ENCODE measurements at places on chromosomes 3 and 15.

- no peak for DNase-seq
Observed at GRCh38 chr3:189771842-189772450, 140.8 kb downstream of the TP63 start.

- no peak for DNase-seq
Observed at GRCh38 chr15:44810237-44810636, 73.9 kb downstream of the TRIM69 start.

DNA sequence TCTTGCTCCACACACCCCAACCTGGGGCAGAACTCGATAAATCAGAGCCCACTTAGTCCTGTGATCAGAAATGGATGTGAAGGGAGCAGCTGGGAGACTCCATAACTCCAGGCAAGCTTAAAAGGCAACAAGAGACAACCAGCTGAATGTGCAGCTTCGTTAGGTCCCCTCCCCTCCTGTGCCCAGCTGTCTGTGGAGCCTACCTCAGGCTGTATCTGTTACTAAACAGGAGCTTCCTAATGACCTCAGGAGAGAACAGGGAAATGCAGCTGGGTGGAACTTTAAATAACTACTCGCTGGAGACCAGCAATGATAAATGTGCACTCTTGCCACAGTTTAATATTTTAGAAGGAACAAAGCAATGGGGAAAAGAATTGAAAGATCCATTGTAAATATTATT is 25.9 kb downstream of the SLC9A9 start:
- no peak for DNase-seq

DNA sequence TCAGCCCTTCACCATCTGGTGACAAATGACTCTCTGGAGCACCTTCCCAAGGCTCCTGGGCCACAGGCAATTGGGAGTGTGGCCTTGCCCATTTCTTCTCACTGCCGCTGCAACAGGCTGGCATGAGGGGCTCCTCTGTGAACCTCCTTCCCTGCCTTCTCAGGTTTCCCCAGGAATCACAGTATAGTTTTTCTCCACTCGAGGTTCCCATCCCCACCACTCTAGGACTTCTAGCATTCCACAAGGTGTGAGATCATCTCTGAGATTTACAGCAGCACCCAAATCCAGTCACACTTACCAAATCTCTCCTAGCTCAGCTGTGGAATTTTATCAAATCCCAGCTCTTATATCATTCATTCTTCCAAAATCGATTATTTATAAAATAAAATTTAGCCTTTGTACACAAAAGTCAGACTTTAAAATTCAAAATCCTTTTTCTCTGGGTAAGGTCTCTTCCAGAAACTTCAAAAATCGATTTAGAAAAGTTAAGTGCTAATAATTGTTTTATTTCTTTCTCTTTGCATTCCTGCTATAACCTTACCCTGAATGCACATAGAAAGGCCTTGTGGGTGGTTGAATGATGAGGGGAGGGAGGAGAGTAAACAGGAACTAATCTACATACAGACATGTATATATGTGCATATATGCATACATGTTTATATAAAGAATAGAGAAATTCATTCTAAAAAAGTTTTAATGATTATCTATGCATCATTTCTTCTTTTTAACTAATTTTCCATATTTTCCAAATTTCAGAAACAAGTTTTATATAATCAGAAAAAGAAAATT is 18.9 kb upstream of the ATP13A4 start:
- no peak for DNase-seq

- no peak for DNase-seq
Observed at GRCh38 chr15:71773206-71773859, 37.0 kb upstream of the NR2E3 start.

- DNase-seq, result no peak
Observed at GRCh38 chr3:3154879-3155610, 24.4 kb downstream of the CRBN start.

- no peak for DNase-seq
Observed at GRCh38 chr3:180973543-180973942, 16.0 kb downstream of the DNAJC19 start.

- no peak for DNase-seq
Observed at GRCh38 chr3:147656023-147656422, 246.9 kb downstream of the ZIC1 start.

GRCh38 chr3:157128771-157129681 is 30.9 kb downstream of the CCNL1 start:
- DNase-seq, result no peak

DNA sequence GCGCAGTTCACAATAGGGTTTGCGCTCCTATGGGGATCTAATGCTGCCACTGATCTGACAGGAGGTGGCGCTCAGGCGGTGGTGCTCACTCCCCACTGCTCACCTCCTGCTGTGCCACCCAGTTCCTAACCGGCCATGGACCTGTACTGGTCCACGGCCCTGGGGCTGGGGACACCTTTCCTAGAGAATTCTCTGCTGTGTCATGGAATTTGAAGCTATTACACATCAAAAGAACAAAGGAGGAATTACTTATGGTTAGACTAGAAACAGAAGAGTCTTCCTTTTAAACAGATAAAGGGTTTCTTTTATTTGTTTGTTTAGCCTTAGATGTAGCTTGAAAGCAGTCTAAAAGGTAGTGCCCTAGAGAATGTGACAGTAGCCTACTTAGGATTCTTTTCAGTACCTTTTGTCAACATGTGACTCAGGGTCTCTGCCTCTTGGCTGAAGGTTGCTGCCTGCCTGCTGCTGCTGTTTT is 50.3 kb downstream of the PAK2 start:
- no peak for DNase-seq

GRCh38 chr3:187823746-187824145 is 78.5 kb upstream of the BCL6 start:
- no peak for DNase-seq

GRCh38 chr15:74050556-74051234 is 31.7 kb downstream of the GOLGA6A start:
- DNase-seq, result no peak

- DNase-seq, result no peak
Observed at GRCh38 chr3:45884368-45885201, 1.8 kb upstream of the CCR9 start.

- DNase-seq, result no peak
Observed at GRCh38 chr15:70870051-70870450, 16.1 kb upstream of the LARP6 start.

DNA sequence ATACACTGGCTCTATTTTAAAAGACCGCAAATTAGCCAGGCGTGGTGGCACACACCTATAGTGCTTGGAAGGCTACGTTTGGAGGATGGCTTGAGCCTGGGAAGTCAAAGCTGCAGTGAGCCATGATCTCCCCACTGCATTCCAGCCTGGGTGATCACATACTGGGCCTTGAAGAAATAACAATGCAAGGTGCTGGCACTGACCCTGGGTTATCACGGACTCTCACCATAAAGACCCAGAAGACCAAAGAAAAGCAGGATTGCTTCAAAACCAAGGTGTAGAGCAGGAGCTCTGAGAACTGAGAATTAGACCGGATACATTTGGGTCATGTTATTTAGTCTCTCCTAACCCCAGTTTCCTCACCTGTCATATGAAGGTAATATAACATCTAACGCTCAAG is 14.8 kb downstream of the PIK3R4 start:
- DNase-seq, result no peak

Measured in GM12864 (cell line).